ENCODE measurements at places on chromosomes 5 and 9. TPM values are rescaled to one million over a fixed set of nuclear protein-coding genes. Genes with fewer than 3 reads are reported as not detected.

ITK gene
- 8.2 TPM for total RNA-seq

SH3RF2 gene
- 8.1 TPM for total RNA-seq

SIMC1 gene
- 20.3 TPM for total RNA-seq

IFNA21 gene
- not detected for total RNA-seq

LCN9 gene
- total RNA-seq = not detected

ST8SIA4 gene
- total RNA-seq = 9.0 TPM

ABLIM3 gene
- total RNA-seq = 23.0 TPM

URM1 gene
- 25.3 TPM for total RNA-seq

CYFIP2 gene
- total RNA-seq = 192 TPM

GRCh38 chr5:173598686-173599085, 17.8 kb downstream of the BOD1 start:
- no peak for DNase-seq

- no peak for DNase-seq
Measured at GRCh38 chr5:110054240-110054639, 364.5 kb downstream of the MAN2A1 start.

DNA sequence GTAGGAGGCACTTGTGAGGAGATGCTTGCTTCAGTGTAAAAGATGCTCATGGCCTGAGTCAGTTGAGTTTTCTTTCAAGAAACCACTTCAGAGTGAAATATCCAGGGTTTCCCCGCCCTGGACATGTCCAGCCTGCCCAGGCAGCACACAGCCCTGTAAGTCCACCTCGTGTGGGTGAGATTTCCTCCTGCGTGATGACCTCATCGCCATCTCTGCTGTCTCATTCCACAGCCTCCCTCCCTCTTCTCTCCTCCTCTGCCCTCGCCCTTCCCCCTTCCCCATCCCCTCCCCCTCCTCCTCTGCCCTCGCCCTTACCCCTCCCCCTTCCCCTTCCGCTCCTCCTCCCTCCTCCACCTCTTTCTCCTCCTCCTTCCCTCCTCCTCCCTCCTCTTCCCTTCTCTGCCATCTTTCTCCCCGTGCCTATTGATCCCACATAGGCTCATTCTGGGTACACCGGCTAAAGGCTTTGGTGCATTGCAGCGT, 34.0 kb upstream of the NCS1 start:
- DNase-seq = no peak

GRCh38 chr5:128815201-128815600, 150.1 kb upstream of the SLC27A6 start:
- no peak for DNase-seq

- DNase-seq = no peak
Measured at GRCh38 chr5:103060424-103060954, 59.4 kb downstream of the GIN1 start.

DNA sequence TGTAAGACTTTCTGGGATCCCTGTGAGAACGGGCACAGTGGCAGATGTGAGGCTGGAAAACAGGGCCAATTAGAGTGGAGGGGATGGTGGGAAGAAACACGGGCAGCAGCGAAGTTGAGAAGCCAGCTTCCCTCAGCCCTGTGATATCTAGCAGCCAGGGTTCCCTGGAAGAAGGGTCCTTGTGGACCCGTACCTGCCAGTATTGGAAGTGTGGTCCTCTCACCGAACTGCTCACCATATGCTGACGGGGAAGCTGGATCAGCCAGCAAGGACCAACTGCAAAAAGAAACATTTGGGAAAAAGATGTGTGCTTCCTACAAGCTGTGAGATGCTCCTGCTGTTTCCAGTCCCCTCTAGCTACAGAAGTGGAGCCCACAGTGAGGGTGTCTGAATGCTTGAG, 13.6 kb downstream of the CKMT2 start:
- DNase-seq = no peak

DNA sequence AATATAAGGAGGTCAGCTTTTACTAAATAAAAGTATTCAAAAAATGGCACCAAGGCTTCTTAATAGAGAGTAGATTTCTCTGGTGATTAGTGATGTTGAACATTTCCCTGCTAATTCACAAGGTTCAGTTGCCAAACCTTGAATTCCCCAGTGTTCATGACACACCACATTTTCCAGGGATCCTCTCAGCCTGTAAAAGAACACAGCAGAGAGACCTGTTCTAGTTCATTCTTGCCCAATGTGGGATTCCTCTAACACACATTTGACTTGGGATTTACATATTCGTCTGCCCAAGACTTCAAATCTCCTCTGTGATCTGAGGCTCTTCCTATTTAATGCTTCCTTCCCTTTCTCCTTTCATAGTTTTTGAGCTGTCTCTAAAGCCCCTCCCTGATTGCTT, 273.2 kb upstream of the CDH9 start:
- DNase-seq = no peak

DNA sequence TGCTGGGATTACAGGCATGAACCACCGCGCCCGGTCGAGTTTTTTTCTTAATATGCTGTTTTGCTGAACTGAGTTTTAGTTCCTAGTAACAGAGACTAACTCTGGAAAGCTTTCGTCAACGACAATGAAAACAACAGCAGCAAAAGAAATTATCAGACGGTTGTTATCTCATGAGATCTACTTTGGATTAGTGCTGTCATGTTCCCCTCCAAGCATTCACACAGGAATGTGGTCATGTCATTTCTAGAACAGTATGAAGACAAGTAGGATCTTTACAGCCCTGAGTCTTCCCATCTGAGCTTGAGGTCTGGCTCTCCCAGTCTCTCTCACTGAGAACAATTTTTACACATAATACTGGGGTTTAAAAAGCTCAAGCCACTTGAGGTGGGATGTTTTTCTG, 4.0 kb upstream of the ANKRD33B start:
- DNase-seq = no peak

GRCh38 chr5:125258615-125259014, 512.2 kb upstream of the ZNF608 start:
- DNase-seq = no peak

- DNase-seq = no peak
Measured at GRCh38 chr5:59066367-59067163, 483.7 kb downstream of the RAB3C start.

- no peak for DNase-seq
Measured at GRCh38 chr9:7756088-7756487, 43.5 kb downstream of the DMAC1 start.

DNA sequence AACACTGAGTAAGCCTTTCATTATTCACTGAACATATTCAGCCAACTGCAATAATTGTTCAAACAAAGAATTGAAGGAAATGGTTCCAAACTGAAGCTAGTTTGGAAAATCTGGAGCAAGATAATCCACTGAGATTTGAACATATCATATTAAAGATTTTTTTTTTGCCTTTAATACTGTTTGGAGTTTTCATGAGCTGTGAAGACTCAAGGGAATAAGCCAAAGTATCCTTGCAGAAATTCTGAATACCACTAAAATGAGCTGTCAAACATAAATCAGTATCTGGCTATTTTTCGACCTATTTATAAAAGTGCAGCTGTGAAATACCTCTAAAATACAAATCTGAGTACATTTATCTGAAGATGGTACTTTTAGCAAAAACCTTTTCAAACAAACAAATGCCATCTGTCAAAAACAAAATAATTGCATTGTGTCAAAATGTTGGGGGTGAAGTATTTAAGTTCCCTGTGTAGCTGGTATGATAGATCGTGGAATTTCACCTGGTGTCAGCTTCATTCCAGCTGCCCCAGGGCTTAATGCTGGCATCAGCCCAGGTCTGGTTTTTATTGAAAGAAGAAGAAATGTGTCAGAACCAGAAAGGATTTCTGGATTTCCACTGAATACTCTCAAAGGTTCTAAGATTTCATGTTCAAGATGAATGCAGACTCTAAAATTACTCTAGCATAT, 149.0 kb upstream of the GRAMD2B start:
- DNase-seq = no peak

DNA sequence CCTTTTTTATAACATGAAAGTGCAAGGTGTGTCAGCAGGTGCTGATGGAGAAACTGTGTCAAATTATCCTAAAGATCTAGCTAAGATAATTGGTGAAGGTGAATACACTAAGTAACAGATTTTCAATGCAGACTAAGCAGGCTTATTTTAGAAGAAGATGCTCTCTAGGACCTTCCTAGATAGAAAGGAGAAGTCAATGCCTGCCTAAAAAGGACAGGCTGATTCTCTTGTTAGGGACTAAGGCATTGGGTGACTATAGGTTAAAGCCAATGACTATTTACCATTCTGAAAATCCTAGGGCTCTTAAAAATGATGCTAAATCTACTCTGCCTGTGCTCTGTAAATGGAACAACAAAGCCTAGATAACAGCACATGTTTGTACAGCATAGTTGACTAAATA, 1682.4 kb downstream of the MAT2B start:
- DNase-seq = no peak

DNA sequence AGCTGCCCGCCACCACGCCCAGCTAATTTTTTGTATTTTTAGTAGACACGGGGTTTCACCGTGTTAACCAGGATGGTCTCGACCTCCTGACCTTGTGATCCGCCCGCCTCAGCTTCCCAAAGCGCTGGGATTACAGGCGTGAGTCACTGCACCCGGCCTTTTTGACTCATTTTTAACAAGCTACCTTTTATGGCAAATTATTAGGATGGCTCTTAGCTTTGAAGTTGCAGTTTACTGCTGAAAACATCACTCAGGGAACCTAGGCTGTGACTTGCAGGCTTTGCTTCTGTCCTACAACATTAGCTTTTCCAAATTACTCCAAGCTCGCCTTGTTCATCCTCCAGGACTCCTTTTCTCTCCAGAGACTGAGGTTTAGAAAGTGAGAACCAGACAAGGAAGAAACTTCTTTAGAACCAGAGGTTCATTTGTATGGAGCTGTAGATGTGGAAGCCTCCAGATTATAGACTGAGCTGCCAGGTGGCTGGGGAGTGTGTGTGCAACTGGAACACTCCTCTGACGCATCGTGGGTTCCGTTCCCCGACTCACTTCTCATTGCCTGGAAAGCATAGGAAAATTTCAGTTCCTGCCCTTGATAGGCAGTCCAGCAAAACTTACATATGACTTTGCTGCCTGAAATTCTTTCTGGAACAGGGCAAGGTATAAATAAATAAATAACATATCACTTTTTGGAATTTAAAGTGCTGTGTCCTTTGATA, 23.8 kb upstream of the SPTAN1 start:
- DNase-seq = no peak

- no peak for DNase-seq
Measured at GRCh38 chr5:153700940-153701339, 210.5 kb downstream of the GRIA1 start.

DNA sequence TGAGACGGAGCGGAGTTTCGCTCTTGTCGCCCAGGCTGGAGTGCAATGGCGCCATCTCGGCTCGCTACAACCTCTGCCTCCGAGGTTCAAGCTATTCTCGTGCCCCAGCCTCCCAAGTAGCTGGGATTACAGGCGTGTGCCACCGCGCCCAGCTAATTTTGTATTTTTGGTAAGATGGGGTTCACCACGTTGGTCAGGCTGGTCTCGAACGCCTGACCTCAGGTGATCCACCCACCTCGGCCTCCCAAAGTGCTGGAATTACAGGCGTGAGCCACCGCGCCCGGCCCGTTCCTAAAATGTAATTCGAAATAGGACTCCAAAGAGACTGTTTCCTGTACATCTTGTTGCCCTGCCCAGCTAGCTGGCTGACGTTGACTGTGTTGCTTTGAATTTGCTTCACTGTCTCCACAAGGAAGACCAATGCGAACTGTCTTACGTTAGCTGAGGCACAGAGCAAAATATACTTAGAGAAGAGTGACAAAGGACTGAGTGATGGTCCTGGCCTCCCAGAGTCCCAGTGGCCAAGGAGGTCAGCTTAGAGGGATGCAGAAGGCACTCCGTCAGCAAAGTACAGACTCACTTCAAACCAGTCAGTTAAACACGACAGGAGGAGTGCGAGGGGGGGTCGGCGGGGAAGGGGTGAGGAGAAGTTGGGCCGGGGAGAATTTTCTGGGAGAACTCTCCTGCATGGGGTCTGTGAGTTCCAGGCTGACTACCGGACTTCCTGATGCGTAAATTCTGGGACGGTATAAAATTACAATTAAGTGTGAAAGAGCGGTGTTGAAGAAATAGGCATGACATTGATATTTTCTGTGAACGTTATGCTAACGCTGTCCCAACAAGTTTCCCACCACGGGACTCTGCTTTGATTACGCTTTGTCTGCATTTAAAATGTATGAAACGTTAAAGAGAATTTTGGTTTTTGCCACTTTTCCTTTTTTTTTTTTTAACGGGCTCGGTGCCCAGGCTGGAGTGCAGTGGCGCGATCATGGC, 6.8 kb upstream of the TRIM41 start:
- no peak for DNase-seq

- DNase-seq = no peak
Measured at GRCh38 chr9:84151236-84151635, 170.6 kb downstream of the RMI1 start.

DNA sequence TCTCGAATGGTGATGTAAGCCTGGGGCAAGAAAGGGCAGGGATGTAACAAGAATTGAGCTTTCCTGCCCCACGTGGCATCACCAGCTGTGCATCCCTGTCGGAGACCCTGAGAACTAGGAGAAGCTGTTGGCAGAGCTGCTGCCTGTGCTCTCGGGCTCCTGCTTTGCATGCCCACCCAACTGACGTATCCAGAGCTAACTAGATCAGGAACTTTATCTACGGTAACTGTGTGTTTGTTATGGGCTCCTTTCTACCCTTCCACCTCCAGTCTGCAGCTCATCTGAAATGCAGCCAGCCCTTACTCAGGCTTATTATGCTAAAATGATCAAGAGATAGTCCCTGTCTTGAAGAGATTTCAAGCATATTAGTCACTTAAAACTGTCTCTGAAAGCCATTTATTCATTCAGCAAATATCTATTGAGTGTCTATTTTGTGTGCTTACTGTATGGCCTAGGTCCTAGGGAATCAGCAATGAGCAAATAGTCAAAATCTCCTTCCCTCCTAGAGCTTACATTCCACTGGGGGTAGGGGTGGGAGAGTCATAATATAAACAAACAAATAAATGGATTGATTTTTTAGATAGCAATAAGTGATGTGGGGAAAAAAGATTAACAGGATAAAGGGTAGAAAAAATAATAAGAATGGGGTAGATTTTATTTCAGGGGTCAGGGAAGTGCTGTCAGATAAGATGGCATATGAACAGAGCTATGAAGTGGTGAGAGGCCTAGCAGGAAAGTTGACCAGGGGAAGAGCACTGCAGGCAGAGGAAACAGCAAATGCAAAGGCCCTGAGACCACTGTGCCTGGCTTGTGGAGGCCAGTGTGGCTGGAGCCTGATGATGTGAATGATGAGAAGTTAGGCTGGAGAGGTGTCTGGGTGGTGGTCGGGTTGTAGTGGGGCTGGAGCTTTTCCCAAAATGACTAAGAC, 118.2 kb downstream of the GALNT10 start:
- no peak for DNase-seq

DNA sequence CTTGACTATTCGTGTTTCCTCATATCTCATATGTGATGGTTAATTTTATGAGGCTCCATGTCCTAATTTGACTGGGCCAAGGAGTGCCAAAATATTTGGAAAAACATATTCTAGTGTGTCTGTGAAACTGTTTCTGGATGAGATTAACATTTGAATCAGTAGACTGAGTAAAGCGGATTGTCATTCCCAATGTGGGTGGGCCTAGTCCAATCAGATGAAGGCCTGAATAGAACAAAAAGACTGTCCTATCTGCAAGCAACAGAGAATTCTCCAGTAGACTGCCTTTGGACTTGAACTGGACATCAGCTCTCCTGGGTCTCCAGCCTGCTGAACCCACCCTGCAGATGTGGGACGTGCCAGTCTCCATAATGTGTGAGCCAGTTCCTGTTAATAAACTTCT, 13.5 kb upstream of the SLCO4C1 start:
- DNase-seq = no peak

- no peak for DNase-seq
Measured at GRCh38 chr5:109964136-109964535, 274.4 kb downstream of the MAN2A1 start.

- DNase-seq = peak; percentile 22
Measured at GRCh38 chr9:97632248-97632984, 752 bp downstream of the TSTD2 start.
